ENCODE measurements at places on chromosomes 1 and 21.

GRCh38 chr21:38861989-38862683, 56.4 kb downstream of the ETS2 start:
- peak; percentile 52 for DNase-seq

GRCh38 chr1:234069760-234070159, 165.3 kb downstream of the SLC35F3 start:
- no peak for DNase-seq

DNA sequence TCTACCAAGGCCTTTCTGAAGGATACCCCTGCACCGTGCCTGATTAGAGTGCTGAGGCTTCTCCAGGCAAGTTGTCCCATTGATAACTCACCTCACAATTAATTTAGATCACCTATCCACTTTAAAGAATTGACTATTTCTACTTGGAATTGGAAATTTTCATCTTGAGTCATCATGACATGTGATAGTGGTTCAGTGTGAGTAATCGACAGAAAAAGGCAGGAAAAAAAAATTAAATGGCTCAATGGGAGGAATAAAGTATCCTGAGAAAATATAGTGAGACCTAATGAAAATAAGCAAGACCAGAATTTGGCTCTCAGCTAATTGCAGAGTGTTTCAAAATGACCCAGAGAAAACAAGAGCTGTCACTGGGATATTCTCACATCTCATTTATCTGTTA, 222.4 kb upstream of the C8B start:
- no peak for DNase-seq

DNA sequence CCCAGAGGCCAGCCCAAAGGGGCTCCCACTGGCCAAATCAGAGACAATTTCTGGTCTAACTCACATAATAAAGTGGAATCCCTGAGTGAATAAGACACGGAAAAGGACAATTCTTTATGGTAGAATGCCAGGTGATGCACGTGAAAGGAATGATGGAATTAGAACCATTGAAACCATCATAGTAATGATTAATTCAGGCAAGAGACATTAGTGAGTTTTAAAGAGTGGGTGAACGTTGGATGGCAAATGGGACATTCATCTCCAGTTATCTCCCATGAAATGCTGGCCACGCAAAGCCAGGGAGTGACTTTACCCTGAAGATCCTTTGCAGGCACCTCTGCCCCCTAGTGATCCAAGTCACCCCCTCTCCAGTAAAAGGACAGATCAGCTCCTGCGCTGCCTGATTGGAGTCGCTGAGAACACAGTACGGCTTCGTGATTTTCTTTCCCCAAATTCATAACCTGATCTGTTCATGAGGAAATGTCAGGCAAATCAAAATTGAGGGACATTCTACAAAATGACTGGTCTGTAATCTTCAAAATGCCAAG, 87.5 kb downstream of the AJAP1 start:
- no peak for DNase-seq

DNA sequence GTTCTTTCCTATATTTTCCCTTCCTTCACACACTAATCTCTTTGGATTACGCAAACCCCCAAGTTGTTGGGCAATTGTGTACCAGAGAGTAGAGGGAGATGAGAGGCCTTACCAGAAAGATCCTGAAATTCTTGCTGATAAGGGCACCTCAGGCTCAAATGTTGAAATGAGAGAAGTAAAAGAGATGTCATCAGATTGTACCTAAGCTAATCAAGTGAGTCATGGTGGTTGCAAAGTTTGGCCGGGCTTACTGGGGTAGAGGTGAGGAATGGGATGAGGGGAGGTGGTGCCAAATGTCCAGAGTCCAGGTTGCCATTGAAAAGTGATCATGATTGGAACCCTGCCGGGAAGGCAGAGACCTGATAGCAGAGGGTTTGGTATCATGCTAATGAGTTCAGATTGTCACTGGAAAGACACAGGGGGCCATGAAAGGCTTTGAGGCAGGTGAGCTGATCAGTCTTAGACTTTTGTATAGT, 43.1 kb downstream of the OPTC start:
- no peak for DNase-seq

DNA sequence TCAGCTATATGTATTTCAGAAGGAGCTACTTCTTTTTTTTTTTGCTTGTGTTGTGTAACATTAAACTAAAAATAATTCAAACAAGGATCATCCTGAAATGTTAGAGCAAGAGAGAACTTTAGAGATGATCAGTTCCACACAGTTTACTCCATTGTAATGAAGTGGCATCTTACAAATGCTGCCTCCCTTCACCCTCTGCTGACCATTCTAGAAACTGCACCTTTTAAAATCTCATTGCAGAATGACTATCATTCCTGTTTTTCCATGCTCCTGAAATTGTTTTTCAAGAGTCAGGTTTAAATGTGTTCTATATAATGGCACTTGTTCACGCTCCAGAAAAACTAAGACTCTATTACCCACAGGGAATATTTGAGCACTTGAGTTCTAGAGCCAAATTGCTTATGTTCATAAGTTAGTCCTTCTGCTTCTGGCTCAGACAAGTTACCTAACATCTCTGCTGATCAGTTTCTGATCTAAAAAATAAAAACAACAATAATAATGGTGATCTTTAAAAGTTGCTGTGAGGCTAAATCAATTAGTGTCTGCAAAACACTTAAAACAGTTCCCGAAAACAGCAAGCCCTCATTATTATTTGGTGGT, 21.5 kb upstream of the SLC44A5 start:
- DNase-seq, result no peak

DNA sequence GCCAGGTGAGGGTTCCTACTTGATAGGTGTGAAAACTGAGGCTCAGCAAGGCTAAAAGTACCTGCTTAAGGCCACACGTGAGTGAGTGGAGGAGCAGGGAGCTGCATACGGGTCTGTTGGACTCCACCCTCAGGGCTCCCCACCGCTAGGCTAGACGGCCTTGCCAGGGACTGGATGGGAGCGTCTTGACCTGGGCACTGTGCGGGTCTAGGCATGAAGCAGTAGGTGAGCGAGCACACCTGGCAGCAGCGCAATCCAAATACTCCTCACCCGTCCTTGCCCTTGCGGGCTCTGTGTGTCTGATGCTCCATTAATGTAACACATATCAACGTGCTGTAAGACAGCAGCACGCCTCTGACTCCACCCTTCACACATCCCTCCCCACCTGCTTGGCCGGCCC, 94.0 kb downstream of the LACTBL1 start:
- DNase-seq, result no peak

GRCh38 chr1:210456731-210457255, 128.1 kb downstream of the HHAT start:
- no peak for DNase-seq

GRCh38 chr1:2258996-2259395, 30.9 kb downstream of the SKI start:
- DNase-seq, result no peak

- no peak for DNase-seq
These were observed 25.6 kb downstream of the CDKN2C start for GRCh38 chr1:50995651-50996050.
